ENCODE measurements at places on chromosomes 2 and 18.

DNA sequence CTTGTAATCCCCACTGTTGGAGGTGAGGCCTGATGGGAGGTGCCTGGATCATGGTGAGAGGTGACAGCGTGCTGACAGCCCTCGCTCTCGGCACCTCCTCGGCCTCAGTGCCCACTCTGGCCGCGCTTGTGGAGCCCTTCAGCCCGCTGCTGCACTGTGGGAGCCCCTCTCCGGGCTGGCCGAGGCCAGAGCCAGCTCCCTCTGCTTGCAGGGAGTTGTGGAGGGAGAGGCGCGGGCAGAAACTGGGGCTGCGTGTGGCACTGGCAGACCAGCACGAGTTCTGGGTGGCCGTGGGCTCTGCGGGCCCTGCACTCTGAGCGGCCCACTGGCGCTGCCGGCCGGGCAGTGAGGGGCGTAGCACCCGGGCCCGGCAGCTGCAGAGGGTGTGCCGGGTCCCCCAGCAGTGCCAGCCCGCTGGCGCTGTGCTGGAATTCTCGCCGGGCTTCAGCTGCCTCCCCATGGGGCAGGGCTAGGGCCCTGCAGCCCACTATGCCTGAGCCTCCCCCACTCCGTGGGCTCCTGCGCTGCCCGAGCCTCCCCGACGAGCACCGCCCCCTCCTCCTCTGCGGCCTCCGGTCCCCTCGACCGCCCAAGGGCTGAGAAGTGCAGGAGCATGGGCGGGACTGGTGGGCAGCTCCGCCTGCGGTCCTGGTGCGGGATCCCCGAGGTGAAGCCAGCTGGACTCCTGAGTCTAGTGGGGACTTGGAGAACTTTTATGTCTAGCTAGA, 197.1 kb downstream of the SPP2 start:
- no peak for DNase-seq

GRCh38 chr2:198371921-198372543, 567.6 kb downstream of the PLCL1 start:
- no peak for DNase-seq

DNA sequence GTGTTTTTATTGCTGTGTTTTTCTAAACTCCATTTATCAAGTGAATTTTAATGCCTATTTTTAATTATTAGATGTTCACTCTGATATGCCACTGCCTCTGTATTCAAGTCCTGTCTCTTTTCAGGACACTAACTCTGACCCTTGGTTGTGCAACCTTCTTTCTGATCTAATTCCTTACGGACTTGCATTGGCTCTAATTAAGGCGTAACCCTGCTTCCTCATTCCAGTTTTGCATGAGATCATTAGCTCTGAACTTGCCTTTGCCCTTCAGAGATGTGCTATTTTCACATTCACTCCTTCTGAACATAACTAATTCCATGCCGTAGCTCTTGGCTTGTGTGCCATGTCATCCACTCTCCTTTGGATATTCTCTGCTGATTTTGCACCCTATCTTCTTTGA, 162.5 kb upstream of the TMEFF2 start:
- no peak for DNase-seq

GRCh38 chr2:156031121-156031520, 301.4 kb downstream of the NR4A2 start:
- DNase-seq = no peak

GRCh38 chr2:11412449-11412810, 53.5 kb downstream of the E2F6 start:
- DNase-seq = no peak

DNA sequence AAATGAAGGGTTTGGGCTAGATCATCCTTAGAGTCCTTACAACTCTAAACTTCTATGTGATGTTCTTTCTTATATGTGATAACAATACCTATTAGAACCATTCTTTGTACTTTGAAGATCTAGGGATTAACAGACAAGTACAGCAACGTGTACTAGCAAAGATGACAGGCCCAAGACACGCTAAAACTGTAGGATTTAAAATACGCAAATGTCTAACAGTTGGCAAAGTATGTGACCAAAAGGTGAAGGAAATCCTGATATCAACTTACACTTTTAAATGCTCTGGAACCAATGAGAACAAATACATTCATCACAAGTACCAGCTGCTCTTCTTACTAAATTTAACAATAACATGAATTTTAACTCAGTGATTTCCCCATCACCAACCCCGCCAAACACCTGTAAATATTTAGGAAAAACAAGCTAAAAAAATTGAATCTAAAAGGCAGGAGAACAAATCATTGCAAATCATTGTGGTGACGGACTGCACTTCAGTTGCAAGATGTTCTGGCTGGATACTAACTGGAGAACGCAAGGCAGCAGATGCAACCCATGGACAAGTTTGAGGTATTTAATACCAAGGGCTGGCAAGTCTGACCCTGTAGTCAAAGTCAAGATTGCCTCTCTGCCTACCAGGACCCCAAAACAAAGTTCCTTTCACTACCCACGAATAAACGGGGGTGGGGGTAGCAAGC, 1.4 kb downstream of the ANKRD44 start:
- DNase-seq = no peak
